DMS 273 treated with DMSO at 0.1 percent for 48 hours (cell line): ENCODE measurements at places on chromosomes 12 and 14.

GRCh38 chr12:78181544-78182162, 351.0 kb downstream of the NAV3 start:
- peak; percentile 1 for DNase-seq

DNA sequence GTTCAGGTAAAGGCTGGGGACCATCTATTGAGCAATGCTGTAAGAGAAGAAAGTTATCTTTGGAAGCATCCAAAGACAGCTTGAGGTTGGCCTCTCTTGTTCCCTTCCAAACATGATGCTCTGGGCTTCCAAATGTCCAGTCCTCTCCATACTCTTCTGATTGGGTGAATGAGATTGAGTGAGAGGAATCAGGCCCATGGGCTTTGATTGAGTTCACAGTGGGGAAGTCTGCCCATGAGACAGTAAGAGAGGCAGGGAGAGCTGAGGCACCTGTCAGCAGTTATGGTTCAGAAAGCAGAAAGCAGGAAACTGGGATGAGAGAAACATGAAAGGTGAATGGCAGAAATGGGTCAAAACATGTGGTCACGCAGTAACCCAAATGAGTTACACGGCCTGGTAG, 1006.9 kb downstream of the VRK1 start:
- no peak for DNase-seq

DNA sequence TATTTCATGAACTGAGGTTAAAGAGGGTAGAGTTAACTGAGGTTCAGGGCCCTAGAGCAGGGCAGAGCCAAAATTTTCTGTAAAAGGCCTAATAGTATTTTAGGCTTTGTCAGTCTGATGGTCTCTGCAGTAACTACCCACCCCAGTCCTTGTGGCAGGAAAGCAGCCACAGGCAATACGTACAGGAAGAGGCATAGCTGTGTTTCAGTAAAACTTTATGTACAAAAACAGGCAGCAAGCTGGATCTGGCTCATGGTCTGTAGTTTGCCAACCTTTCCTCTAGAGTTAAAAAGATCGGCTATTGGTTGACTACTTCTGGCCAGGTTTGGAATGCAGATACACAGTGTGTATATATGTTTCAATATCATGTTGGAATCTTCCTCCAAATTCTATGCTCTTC, 17.2 kb downstream of the TM7SF3 start:
- DNase-seq: no peak

DNA sequence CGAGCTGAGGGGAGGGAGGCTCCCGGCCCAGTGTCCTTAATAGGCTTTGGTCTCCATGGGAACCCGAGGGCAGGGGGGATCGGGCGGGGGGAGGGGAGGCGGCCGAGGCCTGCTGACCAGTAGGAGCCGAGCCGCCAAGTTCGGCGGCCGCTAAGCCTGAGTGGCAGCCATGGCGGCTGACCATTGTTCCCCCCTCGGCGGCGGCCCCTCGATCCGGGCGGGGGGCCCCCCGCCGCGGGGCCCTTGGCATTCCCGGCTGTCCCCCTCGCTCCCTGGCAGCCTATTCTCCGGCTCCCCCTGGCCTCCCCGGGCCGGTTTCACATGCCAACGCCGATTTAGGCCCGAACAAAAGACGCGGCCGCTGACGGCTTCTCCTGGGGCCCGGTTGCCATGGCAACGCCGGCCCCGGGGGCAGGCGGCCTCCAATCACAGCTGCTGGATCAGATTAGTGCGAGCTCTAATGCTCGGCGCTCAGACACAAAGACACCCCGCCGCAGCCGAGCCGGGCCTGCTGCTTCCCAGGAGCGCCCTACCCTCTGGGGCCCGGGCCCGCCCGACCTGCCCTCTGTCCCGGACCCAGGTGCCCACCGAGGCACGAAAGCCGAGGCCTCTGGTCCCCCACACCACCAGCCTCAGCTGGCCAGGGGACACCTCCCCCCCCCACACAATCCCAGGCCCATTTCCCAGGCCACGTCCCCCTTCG, 7.3 kb downstream of the MSI1 start:
- no peak for DNase-seq

GRCh38 chr12:52266514-52266913, 7.9 kb upstream of the KRT86 start:
- no peak for DNase-seq

GRCh38 chr12:14668591-14668990, 27.8 kb downstream of the GUCY2C start:
- DNase-seq: no peak

GRCh38 chr12:47733142-47733541, 7.9 kb upstream of the ENDOU start:
- DNase-seq: no peak

DNA sequence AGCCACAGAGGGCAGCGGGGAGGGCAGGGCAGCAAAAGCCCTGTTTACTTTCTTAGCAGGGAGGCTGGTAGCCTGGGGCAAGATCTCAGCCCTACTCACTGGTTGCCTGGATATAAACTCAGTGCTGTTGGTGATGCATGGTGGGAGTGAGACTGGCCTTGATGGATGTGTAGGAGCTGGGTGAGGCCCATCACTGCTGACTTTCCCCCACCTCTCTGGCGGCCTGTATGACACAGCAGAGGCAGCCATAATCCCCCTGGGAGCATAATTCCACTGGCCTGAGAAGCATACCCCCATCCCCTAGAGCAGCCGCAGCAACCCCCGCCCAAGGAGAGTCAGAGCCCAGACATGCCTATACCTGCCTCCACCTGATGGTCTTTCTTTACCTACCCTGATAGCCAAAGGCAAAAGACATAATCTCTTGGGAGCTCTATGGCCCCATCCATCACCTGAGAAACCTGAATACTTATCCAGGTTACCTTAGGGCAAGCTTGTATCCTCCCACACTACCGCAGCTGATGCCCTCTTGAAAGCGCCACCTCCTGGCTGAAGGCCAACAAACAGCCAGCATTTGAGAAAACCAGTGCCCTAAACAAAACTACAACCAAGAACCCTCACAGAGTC, 59.3 kb downstream of the DNAI7 start:
- DNase-seq: no peak

- no peak for DNase-seq
Measured at GRCh38 chr12:52139579-52140062, 52.2 kb downstream of the KRT80 start.

DNA sequence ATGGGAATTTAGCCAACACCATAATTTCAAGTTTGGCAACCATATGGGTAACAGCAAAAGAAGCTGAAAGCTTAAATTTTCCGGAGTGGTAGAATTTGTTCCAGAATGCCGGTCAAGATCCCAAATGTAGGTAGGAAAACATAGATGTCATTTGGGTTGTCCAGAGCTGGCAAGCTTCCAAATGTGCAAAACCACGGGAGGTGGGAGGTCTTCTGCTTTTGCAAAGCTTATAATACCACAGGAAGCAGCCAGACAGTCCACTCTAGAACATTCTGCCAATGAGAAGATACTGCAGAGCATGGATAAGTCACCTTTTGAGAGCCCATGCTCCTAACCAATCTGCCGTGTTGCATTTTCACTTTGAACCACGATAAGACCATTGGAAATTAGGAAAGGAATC, 26.4 kb upstream of the BATF start:
- DNase-seq: no peak

DNA sequence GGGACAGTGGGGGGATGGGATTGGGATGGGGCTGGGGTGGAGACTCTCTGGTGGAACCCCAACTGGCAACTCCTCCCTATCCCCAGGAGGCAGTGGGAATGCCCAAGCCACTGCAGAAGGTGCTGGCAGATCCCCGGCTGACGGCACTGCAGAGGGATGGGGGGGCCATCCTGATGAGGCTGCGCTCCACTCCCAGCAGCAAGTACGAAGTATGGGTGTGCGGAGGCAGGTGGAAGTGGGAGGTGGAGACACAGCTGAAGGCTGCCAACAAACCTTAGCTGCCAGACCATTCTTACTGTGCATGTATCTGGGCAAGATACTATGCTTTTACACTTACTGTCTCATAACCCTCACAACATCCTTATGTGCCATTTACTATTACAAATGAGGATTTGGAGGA, 8.2 kb downstream of the ARHGEF40 start:
- no peak for DNase-seq

DNA sequence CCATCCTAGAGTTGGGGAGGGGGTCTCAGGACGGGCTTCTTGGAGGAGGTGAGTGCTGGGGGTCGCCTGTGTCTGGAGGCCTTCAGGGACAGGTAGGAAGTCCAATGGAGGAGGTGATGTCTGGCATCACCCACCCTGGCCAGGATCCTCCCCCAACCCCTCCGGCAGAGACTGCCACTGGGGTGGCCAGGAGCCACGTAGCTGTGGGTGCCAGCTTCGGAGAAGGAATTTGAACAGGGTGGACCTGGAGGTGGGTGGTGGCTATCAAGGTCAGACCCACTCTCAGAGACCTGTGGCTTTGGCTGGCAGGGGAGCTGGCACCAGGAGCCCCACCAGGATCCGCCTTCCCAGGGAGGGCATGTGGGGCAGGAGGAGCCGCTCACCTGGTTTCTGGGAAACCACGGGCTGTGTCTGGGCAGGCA, 9.1 kb downstream of the CEP170B start:
- no peak for DNase-seq

DNA sequence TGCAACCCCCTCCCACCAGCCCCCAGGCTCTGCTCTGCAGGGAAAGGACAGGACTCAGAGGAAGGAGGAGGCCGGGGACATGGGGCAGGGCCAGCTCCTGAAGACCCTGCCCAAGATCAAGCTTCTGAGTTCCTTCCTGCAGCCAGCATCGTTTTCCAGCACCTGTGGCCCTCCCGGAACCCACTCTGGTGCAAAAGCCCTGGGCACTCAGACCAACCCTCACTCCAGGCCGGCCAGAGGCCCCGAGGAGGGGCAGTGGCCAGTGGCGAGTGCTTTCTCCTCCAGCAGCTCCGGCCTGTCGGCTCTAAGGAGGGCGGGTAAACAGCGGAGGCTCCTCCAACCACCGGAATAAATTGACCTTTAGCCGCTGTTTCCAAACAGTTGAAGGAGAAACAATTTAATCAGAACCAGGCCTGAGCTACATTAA, 10.8 kb downstream of the TMEM179 start:
- DNase-seq: no peak

DNA sequence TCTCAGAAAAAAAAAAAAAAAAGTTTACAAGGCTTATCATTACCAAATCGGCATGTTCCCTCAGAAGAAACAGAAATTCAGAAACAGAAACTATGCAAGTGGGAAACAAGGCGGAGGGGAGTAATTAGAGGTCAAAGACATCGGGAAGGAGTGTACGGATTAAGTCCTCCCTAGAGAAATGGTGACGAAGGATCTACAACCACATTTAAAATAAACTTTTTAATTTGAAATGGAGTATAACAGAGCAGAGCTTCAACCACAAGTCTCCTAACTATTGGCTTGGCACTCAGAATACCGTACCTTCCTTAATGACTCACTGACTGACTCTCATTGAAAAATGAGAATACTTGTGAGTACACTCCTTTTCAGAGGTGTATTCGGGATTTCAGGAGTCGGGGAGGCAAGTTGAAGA, 908 bp downstream of the ENTPD5 start:
- DNase-seq: peak; percentile 23

- no peak for DNase-seq
Measured at GRCh38 chr12:88420457-88420856, 159.8 kb downstream of the KITLG start.

- no peak for DNase-seq
Measured at GRCh38 chr12:750366-751191, 1.8 kb upstream of the WNK1 start.

DNA sequence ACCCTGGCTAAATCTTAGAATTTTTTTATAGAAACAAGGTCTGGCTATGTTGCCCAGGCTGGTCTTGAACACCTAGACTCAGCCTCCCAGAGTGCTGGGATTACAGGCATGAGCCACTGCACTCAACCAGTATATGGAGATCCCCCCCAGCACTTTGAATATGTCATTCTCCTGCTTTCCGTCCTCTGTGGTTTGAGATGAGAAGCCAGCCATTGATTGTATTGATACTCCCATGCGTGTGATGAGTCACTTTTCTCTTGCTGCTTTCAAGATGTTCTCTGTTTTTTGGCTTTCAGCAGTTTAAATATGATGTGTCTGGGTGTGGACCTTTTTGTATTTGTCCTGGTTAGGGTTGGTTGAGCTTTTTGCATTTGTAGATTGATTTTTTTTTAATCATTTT, 75.2 kb upstream of the DNM1L start:
- no peak for DNase-seq
